Stimulated activated CD8-positive, alpha-beta memory T cell treated with anti-CD3 and anti-CD28 coated beads, Interleukin-2, amount 100 ng/mL, for 1 hour (primary cell): ENCODE measurements at places on chromosomes 4 and X.

DNA sequence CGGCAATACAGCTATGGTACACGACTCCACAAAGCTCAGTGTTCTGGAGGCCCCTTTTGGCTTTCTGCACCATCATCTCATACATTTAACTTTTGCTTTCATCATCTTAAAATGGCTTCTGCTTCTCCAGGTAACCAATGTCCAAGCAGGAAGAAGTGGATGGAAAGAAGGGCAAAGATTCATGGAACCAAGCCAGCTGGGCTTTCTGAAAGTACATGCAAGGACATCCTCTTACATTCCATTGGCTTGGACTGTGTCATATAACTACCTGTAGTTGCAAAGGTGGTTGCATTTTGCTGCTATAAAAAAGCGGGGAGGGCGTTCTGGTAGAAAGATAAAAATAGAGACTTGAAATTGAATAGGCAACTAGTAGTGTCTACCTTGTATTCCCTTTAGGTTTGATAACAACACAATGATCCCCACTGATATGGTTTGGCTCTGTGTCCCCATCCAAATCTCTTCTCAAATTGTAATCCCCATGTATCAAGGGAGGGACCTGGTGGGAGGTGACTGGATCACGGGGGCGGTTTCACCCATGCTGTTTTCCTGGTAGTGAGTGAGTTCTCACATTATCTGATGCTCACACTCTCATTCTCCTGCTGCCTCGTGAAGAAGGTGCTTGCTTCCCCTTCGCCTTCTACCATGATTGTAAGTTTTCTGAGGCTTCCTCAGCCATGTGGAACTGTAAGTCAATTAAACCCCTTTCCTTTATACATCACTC is 6.7 kb upstream of the FHIP1A start:
- no peak for DNase-seq

- DNase-seq, result no peak
These were observed 890.6 kb downstream of the STPG2 start for GRCh38 chr4:97252615-97253154.

GRCh38 chr4:154466336-154466735 is 25.3 kb downstream of the DCHS2 start:
- DNase-seq, result no peak

- DNase-seq, result no peak
These were observed 99.3 kb downstream of the ANXA5 start for GRCh38 chr4:121597346-121597934.

GRCh38 chr4:69057620-69058409 is 38.5 kb upstream of the UGT2B7 start:
- DNase-seq, result no peak

GRCh38 chr4:2363056-2363721 is 55.3 kb downstream of the ZFYVE28 start:
- no peak for DNase-seq

DNA sequence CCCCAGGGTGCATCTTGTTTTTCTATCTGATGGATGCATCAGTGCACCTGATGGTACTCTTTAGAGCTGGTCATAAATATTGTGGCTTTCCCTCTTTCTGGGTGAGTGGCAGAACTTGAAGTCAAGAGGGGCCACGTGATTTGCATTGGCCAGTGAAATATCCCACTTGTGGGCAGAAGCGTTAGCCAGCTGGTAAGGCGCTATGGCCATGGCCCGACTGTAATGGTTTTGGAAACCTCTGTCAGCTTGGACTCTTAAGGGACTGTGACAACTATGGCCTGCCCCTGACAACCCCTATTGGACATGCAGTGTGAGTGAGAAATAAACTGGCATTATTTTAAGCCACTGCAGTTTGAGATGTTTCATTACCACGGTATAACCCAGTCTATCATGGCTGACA is 72.8 kb downstream of the SEL1L3 start:
- DNase-seq, result no peak

- no peak for DNase-seq
These were observed 4.8 kb upstream of the EXOSC9 start for GRCh38 chr4:121796283-121796682.

- no peak for DNase-seq
These were observed 69.4 kb upstream of the CLNK start for GRCh38 chr4:10753856-10754402.

DNA sequence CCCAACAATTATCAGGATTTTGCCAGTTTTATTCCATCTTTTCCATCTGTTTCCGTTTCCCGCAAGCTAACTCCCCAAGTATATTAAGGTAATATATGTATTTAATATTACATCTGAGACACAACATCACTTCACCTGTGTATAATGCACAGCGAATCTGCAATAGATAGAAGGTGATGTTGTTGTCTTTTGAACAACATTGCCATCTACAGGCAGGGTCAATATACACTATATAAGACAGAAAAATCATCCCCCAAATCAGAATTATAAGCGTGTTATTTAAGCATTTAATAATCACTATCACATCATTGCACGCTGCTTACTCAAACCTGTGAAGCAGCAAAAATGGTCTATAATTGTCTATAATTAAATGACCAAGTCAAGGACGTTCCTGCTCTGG is 1115.5 kb downstream of the NLGN4X start:
- DNase-seq, result no peak

- no peak for DNase-seq
These were observed 374.3 kb downstream of the PCDH7 start for GRCh38 chr4:31094474-31094873.

- no peak for DNase-seq
These were observed 47.6 kb upstream of the SPRY1 start for GRCh38 chr4:123348946-123349345.

GRCh38 chr4:151668689-151669402 is 92.0 kb downstream of the GATB start:
- DNase-seq, result no peak

DNA sequence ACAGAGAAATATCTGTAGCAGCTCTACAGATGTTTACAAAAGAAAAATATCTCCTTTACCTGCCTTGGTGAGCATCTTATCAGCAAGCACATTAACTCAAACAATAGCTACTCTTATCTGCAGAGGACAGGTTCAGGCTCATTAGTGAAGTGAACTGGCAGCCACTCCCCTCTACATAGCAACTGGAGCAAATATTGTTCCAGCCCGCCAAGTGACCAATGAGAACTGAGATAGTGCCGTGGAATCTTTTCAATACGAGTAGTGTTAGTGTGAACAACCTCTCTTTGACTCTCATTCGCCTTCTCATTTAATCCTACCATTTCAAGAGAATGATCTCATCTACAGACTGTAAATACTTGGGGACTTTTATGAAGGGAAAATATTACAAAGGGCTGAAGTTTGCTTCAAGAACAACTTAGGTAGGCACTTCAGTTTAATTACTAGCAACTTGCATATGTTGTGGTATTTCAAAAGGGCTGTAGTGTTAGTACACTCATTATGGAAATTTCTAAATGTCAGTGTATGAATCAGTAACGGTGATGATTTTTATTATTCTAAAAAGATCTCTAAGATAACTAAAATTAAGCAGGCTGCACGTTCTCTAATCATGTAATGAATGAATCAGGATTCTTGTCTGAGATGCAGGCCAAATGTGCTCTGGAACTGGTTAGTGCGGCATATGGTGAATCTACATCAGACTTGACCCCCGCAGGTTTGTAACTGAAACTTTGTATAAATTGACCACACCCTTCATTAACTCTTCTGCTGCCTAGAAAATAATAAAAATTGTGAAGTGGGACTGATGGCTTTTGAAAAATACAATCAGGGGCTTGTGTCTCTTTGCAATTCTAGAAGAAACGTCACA is 72.4 kb downstream of the PALLD start:
- no peak for DNase-seq

DNA sequence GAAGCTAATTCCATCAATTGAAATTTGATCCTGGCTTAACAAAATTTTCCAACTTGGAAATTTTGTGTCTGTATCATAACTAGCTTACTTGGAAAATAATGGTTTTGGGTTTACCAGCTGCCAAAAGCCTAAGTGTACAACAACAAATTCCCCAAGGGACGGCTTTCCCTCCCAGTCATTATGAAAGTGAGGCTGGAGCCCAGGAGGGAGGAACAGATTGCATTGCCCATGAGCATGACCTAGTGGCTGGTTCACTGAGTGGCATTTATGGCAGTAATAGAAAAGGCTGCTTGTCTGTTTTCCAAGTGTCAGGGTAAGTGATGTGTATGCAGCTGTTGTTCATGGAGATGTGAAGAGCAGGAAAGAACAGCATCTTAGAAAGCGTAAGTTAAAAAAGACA is 70.8 kb upstream of the HHIP start:
- no peak for DNase-seq

GRCh38 chr4:108272561-108272960 is 103.8 kb upstream of the LEF1 start:
- no peak for DNase-seq

GRCh38 chr4:186104114-186104889 is at the start of gene FAM149A:
TSS of gene FAM149A (plus strand) at chr4:186104704.
- DNase-seq, result no peak

GRCh38 chr4:184384056-184384809 is 90.1 kb downstream of the IRF2 start:
- DNase-seq, result no peak

GRCh38 chr4:12889054-12889453 is 595.1 kb downstream of the RAB28 start:
- no peak for DNase-seq

DNA sequence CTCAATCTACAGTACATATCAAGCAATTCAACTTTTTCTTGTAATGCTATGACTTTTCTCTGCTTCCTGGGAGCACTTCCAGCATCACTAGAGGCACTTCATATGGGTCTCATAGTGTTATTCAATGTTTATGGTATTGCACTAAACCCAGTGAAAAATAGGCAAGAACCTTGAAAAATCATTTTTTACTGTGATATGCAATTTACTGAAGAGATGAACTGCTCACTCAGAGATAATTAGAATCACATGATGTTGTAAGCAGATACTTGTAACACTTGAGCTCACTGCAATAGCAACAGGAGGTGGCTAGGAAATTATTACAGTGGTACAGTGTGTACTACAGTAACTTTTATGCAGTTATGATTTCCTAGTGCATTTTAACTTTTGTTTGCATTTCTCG is 93.3 kb downstream of the RASGEF1B start:
- no peak for DNase-seq

DNA sequence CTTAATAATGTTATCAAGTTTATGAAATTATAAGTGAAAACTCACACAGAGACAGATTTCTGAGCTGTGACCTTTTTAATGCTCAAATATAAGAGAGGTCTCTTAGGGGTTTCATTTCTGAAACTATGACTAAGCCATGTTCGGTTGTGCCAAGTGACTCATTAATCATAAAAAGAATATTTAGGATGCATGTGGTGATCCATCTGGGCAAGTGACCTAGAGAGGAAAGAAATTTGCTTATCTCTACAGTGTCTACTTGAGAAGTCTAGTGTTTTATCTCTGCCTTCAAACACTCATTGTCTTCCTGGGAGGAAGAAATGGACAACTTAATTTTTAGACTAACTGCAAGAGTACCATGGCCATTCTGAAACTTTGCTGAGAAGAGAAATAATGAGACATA is 545.3 kb upstream of the GRID2 start:
- DNase-seq, result no peak

- no peak for DNase-seq
These were observed 42.0 kb downstream of the MAP7D3 start for GRCh38 chrX:136209016-136209738.

GRCh38 chr4:112817933-112818593 is 181.1 kb downstream of the LARP7 start:
- no peak for DNase-seq

- no peak for DNase-seq
These were observed 52.8 kb downstream of the ANAPC10 start for GRCh38 chr4:145045180-145045579.

GRCh38 chr4:80507507-80507906 is 172.0 kb downstream of the CFAP299 start:
- DNase-seq, result no peak

DNA sequence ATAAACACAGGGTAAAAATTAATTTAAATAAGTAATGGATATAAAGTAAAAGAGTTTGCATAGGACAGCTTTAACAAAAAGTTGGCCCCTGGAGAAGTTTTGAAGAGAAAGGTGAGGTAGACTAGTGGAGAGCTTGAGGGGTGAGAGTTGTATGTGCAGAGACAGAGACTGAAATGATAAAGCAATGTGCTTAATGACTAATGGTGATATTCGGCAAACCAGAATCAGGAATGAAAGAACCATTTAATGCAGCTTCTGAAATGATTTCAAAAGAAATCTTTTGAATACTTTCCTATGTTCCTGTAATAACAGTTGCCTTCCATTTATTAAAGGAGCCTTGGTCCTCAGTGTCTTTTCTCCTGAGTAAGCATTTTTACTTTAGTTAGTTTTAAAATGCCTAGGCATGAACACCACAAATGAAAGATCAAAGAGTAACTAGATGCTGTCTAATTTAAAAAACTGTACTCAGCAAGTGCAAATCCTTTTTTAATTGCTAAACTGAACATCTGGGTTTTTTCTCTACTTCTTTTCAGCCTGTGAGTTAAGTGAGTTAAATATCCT is 28.5 kb downstream of the CAMK2D start:
- no peak for DNase-seq

DNA sequence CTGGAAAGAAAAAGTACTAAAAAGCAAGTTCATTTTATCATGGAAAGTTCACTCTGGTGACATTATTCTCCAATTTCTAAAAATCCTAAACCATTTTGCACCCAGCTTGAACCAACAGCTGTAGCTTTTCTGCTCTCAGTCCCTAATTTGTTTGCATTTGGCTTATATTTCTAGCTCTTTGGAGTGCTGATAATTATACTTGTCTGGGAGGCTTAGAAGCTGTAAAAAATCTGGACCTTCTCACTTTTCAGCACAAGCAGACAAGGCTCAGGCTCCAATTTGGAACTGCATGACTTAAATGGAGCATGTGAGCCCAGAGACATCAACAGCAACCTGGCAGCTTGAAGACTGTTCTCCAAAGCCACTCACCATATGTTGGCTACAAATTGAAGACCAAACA is 170.9 kb upstream of the PCDH18 start:
- DNase-seq, result no peak

- no peak for DNase-seq
These were observed 380.5 kb downstream of the SH2D1A start for GRCh38 chrX:124726881-124727280.

- no peak for DNase-seq
These were observed 42.0 kb upstream of the PRKG2 start for GRCh38 chr4:81257021-81257420.

GRCh38 chr4:172707622-172708021 is 461.0 kb upstream of the GALNT7 start:
- no peak for DNase-seq

DNA sequence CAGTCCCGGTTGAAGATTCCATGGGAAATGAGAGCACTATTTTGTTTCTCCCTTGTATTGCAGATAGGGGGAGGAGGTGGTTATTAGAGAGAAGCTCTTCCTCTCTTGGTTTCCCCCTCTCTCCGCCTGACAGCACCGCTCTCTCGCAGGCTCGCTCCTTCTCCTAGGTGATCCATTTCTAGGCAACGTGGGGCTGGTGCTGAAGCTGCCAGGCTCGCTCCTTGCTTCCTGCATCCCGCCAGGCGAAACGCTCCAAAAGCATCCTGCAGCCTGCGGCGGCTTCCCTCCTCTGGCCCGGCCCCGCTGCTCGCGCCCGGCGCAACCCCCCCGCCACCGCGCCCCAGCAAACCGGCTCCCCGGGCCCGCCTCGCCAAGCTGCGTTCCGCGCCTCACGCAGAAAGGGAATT is at the start of gene GRID2:
GRID2 (plus strand) TSS at position 346 of the 407 bp plus-strand sequence.
- no peak for DNase-seq
